Esophagus squamous epithelium (tissue), 5 donors: ENCODE measurements at places on chromosomes 7 and 10.

- DNase-seq, result no peak
These were observed 78.6 kb downstream of the LCOR start for GRCh38 chr10:96910488-96911395.

DNA sequence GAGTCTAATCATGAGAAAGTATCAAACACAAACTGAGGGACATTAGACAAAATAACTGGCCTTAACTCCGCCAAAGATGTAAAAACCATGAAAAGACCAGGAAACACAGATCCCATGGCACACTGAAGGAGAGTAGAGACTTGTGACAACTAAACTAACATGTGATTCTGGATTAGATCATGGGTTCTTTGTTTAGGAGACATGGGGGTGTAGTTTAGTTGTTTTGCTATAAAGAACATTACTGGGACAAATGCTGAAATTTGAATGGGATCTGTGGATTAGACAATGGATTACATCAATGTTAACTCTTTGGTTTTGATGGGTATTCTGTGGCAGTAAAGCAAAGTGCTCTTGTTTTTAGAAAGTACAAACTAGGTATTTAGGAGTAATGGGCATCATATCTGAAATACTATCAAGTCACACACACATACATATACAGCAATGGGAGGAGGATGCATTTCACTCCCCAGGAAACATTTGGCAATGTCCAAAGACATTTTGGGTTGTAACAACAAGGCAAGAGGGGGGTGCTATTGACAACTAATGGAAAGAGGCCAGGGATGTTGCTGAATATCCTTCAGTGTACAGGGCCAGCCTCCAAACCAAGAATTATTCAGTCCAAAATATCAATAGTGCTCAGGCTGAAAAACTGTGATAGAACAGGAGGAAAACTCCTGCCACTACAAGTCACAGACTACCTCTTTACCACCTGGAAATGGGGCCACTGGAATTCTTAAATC lies 32.4 kb downstream of the WAPL start:
- DNase-seq, result no peak

DNA sequence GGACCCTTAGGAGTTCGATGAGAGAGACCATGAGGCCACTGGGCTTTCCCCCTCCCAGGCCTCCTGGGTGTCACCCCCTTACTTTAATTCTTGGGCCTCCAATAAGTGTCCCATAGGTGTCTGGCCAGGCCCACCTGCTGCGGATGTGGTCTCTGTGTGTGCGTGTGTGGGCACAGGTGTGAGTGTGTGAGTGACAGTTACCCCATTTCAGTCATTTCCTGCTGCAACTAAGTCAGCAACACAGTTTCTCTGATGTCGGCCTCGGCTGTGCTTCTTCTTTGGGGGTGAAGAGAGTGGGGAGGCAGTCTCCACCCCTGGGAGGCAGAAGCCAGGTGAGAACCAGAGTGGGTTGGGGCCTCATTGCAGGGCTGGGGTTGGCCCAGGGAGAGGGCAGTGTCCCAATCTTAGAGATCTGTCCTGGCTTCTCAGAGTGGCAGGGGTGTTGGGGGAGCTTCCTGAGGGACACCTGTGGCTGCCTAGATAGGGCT lies 1.5 kb downstream of the PVRIG start:
- no peak for DNase-seq

GRCh38 chr7:4225361-4225771 lies 456.7 kb upstream of the FOXK1 start:
- DNase-seq, result no peak

- no peak for DNase-seq
These were observed 150.4 kb downstream of the ETV1 start for GRCh38 chr7:13839063-13839462.

DNA sequence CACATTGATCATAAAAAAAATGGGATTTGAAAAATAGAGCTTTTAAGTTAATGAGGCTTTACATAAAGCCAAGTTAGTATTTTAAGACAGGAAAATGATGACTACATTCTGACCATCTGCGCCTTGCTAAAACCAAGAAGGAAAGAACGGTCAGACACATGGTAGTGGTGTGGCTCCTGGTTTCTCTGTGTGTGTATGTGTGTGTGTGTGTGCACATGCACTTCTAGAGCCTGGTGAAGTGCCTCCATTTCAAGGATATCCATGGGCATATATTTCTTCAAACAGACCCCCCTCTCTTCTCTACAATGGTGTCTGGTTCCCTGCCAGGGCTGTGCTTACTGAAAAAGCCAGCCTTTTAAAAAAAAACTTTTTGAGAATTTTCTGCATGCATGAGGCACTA lies 80.9 kb downstream of the FRMPD2 start:
- DNase-seq, result no peak

- no peak for DNase-seq
These were observed 22.3 kb downstream of the AMZ1 start for GRCh38 chr7:2710286-2710655.
